ENCODE measurements at places on chromosomes 3 and 15. TPM values are rescaled to one million over a fixed set of nuclear protein-coding genes. Genes with fewer than 3 reads are reported as not detected.

DNA sequence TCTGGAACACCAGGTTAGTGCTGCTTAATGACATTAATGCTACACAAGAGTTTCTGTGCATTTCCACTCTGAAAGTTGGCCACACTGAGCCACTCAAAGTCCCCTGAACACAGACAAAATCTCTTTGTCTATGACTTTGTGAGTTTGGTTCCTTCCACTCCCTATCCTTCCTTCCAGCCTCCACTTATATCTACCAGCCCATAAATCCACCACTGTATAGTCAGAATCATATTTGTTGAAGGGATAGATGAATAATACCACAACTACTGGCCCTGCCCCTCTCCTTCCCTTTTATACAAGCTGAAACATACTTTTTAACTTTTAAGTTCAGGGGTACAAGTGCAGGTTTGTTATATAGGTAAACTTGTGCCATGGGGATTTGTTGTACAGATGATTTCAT is 127.5 kb downstream of the ABHD5 start:
- no peaks in the 10 kb centered on the region for H3K27me3 ChIP-seq
- H3K27ac ChIP-seq: no peak overlapping the region
- no peak for DNase-seq
- H3K4me1 ChIP-seq: no peaks in the 10 kb centered on the region
- H3K36me3 ChIP-seq: no peaks in the 10 kb centered on the region
- no peak overlapping the region for H3K4me3 ChIP-seq

DNA sequence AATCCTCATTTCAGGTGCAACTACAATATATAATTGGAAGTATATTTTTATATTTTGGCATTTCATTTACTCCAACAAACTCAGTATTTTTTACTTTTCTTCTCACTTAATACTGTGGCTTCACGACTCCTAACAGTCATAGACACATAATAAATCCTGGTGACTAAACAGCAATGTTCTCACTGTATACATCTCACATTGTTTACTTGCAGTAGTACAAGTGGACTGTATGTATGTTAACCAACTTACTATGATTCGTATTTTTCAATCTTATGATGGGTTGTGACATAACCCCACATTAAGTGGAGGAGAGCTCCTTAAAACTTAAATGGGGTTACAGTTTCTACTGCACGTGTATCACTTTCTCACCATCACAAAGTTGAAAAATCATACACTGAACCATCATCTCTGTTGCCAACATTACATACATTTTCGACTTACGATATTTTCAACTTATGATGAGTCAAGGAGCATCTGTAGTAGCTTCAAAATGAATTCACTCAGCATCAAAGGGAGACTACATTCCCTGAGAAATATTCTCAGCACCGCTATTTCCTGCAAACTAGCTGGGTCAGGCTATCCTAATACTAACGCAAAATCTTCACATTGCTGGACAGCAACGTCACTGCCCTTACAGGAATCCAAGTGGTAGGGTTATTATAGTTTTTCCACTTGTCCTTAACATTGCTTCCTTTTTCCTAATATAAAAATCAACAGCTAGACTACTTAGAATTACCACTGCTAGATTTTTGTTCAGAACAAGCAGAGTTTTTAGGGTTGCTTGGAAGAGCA is 7.3 kb downstream of the ADAM10 start:
- H3K27me3 ChIP-seq: no peaks in the 10 kb centered on the region
- H3K4me3 ChIP-seq: no peak overlapping the region
- H3K4me1 ChIP-seq: peaks cover 19% of the 10 kb centered on the region
- H3K27ac ChIP-seq: no peak overlapping the region
- no peak for DNase-seq

- H3K27me3 ChIP-seq: no peaks in the 10 kb centered on the region
- no peak for DNase-seq
- no peak overlapping the region for H3K27ac ChIP-seq
- H3K4me1 ChIP-seq: no peaks in the 10 kb centered on the region
- H3K4me3 ChIP-seq: no peak overlapping the region
- H3K36me3 ChIP-seq: no peaks in the 10 kb centered on the region
Observed at GRCh38 chr3:24907106-24907505, 412.5 kb upstream of the THRB start.

- DNase-seq: peak; percentile 76
- peaks cover 24% of the 10 kb centered on the region for H3K4me1 ChIP-seq
- H3K4me3 ChIP-seq: no peak overlapping the region
- H3K36me3 ChIP-seq: no peaks in the 10 kb centered on the region
Observed at GRCh38 chr3:52237657-52238172, 1.2 kb downstream of the TWF2 start.

Gene MITF
- total RNA-seq: 14.1 TPM

Gene SAXO2
- 3.0 TPM for total RNA-seq

Gene MYLK
- 527 TPM for total RNA-seq

Data from transverse colon (tissue), 4 donors.